ENCODE measurements at places on chromosomes 2 and 18.

DNA sequence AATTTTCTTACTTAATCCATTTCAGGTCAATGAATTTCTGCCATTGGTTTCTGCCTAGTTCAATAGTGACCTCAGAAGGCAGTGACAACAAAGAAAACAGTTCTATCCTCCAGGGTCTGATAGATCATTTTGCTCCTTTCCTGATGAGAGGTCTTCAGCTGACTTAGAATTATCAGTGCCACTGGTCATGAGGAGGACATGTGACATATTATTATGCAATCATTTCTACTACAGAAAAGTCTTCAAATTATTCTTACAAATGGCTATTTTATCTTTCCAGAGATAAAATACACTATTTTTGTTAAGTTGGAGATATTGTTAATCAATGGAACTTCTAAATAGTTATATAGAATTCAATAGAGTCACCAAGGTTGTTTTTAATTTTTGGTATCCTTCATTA is 360.0 kb upstream of the GALNT5 start:
- no peak for DNase-seq

DNA sequence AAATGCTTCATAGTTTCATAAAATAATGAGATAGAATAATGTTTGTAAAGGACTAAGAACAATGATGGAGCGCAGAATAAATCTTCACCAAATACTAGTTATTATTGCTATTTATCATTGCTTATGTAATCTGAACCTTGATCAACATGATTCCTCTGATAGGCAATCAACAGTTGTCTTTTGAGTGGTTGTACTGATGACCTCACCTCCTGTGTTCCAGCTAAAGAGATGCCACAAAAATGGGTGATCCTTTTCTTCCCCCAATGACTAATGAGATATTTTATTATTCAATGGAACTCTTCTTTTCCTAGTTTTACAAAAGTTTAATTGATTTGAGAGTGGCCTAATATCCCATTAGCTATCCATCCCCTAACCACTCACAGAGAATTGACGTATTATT is 784.0 kb upstream of the FSHR start:
- no peak for DNase-seq

DNA sequence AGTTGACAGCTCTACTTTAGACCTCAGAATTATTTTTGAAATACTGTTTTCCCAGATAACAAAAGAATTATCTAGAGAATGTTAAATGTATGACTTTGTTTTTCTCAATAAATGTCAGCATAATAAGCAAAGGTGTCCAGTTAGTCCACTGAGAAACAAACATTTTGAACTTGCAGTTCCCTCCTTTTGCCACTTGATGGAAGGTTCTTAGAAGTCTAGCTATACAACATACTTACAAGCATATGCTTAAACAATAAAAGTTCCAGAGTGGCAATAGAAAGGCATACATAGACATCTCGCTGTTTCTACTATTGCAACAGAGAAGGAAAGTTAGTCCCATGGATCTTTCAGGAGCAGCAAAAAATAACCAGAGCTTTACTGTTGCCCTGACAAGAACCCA is 11.8 kb downstream of the NDUFA10 start:
- DNase-seq, result no peak

- no peak for DNase-seq
These were observed 29.3 kb downstream of the CD8B2 start for GRCh38 chr2:106516436-106516835.

GRCh38 chr2:59684116-59684770 is 869.2 kb downstream of the BCL11A start:
- DNase-seq, result no peak

DNA sequence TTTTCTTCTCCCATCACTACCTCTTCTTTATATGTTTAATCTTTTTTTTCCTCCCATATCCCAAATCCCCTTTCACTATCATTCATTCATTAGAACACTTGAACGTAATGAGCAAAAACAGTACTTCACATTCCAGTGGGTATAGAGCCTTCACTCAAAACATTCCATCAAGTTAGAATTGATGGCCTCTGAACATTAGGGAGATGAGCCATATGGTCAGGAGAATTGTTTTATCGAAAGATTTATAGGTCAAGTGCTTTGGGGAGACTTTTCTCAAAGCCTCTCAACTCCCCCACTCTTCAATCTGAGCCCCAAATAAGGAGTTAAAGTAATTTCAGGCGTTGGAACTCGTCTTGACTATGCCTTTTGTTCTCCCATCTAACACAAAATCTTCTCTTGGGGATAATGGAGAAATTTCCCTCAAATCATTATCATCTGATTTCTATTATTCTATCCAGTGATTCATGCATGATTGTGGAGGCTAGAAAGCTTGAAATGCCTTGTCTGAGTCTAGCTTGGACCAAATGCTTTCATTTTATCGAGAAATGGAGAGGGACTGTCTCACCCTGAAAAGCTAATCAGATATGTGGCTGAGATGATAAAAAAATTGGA is 79.2 kb downstream of the KIAA2012 start:
- no peak for DNase-seq

DNA sequence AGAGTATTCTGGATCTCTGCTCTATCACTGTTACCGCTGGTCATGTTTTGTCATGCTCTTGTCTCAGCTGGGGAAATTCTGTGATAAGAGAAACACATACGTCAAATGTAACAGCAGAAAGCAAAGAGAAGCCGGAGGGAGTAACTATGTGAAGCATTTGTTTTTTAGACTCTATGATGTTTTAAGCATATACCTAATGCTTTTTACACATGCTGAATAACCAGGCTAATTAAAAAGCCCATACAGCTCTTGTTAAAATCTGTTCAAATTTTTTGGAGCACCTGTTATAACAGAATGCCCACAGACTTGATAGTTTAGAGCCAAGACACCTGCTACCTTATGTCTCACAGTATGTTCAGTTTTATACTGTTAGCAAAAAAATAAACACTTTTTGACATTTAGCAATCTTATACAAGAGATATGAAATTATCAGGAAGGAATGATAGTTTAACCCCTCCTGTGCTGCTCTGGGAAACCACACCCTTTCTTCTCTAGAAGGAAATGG is 92.3 kb upstream of the TANK start:
- DNase-seq, result no peak

Measured in glomerular endothelial cell (primary cell).